ENCODE measurements at places on chromosomes 3 and 15.

DNA sequence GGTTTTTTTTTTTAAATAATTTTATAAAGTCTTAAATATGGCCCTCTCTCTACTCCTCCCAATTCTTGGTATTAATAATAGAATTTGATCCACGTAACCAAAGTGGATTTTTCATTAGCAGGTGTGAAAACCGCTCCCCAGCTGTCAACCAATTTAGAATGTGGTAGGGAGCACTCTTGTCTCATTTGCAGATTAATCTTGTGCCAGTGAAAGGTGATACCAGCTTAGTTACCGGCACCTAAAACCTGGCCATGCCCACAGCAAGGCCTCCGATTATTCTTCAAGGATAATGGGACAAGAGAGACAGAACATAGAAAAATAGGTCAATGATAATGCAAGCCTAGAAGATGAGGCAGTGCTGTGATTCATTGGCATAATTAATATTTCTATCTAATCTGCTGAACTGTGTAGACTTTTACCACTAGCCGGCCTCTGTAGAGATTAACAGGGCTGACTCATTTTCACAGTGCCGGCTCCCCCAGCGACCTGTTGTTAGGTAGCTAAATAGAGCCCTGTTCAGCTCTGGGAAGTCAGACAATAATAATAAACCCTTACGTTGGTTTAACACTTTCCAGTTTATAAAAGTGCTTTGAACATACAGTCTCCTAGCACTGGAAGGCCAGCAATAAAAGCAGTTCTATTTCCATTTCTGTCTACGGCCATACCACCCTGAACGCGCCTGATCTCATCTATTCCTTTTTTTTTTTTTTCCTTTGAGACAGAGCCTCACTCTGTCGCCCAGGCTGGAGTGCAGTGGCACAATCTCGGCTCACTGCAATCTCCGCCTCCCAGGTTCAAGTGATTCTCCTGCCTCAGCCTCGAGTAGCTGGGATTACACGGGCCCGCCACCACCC, 102.9 kb downstream of the SHQ1 start:
- DNase-seq: no peak

DNA sequence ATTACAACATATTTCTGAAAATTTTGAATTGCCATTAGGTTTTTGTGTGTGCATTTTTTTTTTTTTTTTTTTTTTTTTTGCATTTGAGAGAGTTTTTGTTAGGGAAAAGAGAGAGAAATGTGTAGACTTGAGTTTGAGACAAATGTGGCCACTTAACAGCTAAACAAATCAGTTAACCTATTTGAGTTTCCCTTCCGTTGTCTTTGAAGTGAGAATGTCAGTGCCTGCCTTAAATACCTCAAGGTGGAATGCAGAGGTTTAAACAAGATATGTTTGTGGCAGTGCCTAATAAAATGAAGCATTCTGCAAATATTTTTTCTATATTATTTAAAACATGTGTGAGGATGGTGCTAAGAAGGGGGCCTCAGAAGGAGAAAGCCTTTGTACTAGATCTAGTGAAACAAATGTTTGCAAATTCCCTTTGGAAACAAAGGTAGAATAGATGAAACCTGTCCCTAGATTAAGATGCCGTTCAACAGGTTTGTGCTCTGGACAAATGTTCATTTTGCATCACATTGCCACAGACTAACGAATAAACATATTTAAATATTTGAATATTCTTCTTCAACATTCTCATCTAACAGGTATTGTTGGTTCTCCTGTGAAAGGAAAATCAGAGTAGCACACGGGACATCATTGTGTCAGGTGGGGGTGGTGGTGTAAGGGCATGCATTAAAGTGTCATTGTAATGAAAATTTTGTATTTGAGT, 80.7 kb downstream of the SATB1 start:
- no peak for DNase-seq

GRCh38 chr3:15657016-15657415, 55.5 kb downstream of the BTD start:
- no peak for DNase-seq

DNA sequence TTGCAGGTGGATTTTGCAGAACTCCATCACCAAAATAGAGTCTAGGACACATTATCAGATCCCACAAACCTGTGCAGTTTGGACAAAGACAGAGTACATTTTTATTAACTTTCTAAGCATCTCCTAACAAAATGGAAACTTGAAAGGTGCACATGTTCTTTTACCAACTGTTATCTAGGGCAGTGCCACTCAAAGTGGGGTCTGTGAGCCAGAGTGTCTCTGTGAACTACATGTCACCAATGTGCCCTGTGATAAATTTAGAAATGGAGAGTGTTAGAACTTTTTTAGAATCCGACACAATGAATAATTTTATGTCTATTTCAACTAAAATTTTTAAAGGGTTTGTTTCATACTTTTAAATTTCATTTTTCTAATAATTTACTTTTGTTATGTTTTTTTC, 68.4 kb upstream of the TMC3 start:
- no peak for DNase-seq

DNA sequence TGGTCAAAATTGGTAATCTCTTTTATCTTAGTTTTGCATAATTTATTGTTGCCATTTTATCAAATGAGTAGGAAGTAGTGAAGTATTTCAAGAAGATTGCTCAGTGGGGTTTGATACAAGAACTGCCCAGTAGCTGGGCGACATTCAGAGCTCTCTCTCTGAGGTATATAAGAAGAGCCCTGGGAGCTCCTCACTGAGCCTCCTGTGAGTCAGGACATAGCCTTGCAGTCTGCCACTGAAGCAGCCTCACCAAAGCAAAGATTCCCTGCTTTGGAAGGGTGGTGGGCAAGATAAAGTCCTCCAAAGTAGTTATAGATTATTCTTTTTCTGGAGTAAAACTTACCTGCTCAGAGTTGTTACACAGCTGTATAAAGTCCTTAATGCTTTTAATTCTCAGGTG, 26.1 kb downstream of the SKIL start:
- DNase-seq: no peak

DNA sequence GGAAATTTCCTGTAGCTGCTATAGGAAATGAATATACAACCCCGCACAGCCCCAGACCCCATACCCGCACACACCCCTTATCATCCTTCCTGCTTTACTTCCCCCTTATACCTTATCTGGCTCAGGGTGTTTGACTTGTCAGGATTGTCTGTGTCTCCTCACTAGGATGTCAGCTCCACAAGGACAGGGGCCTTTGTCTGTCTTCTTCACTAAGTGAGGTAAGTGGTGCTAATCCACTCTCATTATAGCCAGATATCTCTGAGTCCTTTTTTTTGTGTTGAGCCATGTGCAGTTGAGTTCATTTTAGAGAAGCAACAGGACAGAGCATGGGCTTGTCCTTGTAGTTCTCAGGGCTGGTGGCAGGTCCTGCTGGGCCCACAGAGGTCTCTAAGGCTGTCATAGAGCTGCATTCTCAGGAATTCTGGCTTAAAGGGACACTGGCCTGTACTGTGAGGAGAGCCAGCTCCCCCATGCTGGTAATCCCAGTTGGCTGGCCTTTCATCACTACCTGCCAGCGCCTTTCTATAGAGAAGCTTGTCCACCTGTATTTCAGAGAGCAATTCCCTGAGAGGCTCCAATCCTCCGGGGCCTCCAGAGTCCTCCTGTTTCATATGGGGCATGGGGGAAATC, 9.0 kb downstream of the KY start:
- no peak for DNase-seq

- no peak for DNase-seq
These were observed 85.7 kb downstream of the OXNAD1 start for GRCh38 chr3:16350597-16351318.

DNA sequence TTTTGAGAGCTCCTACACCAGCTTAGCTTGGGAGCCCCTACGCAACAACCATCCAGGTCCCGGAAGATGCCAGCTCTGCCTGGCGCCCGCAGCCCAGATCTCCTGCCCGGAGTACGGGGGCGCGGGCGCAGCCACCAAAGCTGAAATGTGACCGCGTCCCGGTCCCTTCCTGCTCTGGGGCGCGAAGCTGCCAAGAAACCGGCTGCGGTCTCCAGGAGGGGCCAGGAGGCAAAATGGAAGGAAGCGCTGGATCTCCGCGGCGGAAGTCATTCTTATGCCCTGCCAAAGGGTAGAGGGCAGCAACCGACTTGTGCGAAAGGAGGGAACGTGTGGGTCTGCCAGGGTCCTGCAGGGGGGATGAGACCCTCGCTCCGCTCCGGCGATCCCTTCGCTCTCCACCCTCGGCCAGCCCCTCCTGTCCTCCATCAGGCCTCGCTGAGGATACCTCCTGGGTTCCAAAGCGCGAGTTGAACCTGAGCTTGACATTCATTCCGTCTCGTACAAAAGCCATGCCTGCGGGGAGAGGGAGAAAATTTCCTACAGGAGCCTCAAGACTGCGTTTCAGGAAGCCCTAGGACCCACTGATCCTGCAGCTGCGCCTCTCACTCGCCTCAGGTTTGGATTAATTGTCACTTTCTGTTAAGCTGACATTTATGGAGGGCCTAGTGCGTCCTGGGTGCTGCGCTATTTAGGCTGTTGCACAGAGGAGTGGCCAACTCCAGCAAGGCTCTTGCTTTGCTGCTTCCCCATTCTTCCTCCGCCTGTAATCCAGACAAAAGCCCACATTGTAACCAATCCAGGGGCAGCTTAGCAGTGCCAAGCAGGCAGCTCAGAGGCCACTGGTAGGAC, 98.3 kb upstream of the VGLL3 start:
- DNase-seq: peak; percentile 59

- no peak for DNase-seq
These were observed 30.4 kb downstream of the SECISBP2L start for GRCh38 chr15:49015896-49016295.

DNA sequence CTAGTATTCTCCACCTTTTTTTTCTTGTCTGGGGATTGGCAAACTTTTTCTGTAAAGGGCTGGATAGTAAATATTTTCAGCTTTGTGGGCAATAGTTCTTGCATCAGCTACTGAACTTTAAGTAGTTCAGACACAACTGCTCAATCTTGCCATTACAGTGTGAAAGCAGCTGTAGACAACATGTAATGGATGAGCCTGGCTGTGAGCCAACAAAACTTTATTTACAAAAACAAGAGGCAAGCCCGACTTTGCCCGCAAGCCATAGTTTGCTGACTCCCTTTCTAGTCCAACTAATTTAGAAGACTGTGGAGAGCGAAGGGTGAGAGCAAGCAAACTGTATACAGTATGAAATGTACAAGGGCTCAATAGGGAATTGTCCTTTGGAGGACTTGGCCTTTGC, 6.2 kb downstream of the FRMD4B start:
- no peak for DNase-seq

DNA sequence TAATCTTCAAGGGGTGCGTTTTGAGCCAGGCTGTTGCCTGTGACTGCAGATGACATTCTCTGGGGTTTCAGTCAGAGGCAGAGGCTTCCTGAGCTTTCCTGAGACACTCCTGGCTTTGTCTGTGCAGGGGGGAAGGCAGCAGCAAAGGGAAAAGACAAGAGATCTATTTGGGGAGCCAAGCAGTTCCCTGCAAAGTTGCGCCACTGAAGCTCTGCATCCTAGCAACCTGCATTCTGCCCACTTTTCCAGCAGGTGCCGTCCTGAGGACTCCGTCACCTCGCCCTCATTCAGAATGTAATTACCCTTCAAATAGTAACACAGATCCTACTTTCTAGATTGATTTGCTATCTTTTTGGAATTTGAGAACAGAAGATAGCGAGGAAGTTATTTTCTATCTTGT, 1.9 kb upstream of the TMEM158 start:
- DNase-seq: no peak

- DNase-seq: no peak
These were observed 97.8 kb downstream of the CHSY1 start for GRCh38 chr15:101153801-101154656.

DNA sequence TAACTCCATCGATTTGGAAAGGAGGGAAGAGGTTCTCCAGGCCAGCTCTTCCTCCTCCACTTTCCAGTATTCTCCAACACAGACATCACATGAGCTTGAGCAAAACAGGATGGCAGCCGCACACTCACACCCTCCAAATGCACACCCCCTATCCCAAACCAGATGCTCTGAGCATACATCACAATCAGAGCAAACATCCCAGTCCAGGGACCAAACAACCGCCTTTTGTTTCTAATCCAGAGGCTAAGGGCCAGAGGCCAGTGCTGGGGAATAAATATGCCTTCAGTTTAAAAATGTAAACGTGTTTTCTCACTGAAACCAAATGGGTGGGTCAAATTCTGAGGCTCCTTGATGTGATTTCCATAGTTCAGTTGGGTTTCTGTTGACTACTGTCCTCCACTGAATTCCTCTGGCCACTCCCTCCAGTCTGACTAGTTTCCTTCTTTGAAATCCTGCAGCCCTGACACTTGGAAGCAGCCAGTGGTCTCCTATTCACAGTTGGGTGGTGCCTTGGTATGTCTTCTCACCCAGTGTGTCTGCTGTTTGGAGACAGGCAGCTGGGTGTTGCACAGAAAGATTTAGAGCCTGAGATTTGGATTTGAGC, 19.2 kb upstream of the MFGE8 start:
- DNase-seq: peak; percentile 32

- no peak for DNase-seq
These were observed 92.0 kb downstream of the GABRG3 start for GRCh38 chr15:27062951-27063350.
